ENCODE measurements at places on chromosomes 7 and 10.
A peak's percentile ranks its signal among the peaks of the same experiment; 100 is the strongest.

DNA sequence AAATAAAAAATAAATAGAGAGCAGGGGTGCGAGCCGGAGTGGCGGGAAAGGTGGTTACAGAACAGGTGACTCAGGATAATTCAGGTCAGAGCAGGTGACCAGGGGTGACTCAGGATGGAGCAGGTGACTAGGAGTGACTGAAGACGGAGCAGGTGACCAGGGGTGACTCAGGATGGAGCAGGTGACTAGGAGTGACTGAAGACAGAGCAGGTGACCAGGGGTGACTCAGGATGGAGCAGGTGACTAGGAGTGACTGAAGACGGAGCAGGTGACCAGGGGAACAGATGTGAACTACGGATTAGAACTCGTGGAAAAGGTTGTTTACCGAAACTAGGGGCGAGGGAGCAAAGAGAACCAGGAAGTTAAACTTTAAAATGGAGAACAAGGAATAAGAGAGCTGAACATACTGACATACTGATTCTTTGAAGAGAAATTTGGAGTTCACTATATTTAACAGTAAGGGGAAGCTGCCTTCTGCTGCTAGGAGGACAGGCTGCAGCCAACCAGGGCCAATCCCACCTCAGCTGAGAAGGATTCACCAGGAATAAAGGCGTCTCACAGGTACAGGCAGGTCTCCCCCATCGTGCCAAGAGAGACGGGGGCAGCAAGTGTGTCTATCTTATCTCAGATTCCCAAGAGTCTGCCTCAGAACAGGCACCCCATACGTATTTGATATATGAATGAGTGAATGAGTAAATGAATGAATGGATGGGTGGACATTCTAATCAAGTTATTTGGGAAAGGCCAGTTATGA is 101.3 kb downstream of the CPXM2 start:
- peak; percentile 25 for DNase-seq

DNA sequence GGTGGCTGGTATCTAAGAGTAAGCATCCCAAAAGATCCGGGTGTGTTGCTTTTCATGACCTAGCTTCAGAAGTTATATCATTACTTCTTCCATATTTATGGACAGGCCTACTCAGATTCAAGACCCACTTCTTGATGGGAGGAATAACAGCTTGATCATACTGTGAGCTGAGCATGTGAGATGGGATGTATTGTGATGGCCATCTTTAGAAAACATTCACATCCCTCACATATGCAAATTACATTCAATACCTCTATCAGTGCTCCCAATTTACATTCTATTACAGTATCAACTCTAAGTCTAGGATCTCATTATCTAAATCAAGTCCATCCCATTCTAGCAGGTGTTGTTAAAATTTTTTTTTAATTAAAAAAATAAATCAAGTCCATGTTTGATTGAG is 99.8 kb upstream of the OIT3 start:
- DNase-seq: no peak

GRCh38 chr10:1266033-1266802 is 210.0 kb downstream of the WDR37 start:
- no peak for DNase-seq

DNA sequence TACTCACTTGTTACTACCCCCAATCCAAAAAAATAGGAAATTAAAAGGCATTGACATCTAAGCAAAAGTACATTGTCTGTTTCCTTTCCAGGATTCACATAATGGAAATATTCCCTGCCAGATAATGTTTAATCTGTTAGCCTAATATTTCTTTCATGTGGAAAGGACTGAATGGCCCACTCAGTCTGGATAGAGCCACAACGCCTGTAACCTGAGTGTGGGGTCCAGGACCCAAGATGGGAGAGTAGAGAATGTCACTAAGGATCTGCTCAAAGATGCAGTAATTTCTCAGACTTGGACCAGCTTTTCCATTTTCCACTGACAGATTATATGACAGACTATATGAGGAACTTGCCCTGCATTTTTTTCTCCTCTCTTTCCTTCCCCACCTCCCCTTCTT is 1088.9 kb downstream of the KCNMA1 start:
- no peak for DNase-seq

- no peak for DNase-seq
Observed at GRCh38 chr10:36725581-36726520, 399.5 kb upstream of the ANKRD30A start.

DNA sequence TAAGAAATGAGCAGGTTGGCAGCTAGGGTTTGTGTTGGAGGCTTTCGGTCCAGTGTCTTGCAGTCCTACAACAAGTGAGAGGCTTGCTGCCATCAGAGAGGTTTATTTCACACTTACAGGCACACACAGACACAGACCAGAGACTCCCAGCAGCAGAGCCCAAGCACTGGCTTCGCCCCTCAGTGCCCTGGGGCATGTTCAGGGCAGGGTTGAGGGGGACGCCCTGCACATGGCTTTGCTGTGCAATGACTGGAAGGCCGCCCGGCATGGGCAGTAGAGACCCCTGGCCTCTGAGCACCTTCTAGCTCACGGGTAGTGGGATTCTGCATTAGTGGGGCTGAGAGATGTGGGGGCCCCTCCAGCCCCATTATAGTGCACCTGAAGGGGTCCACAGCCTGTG is 3.8 kb downstream of the SPRN start:
- no peak for DNase-seq

GRCh38 chr10:78777466-78777865 is 291.3 kb upstream of the ZMIZ1 start:
- DNase-seq: no peak

GRCh38 chr10:74439213-74439612 is 288.2 kb downstream of the ADK start:
- no peak for DNase-seq

DNA sequence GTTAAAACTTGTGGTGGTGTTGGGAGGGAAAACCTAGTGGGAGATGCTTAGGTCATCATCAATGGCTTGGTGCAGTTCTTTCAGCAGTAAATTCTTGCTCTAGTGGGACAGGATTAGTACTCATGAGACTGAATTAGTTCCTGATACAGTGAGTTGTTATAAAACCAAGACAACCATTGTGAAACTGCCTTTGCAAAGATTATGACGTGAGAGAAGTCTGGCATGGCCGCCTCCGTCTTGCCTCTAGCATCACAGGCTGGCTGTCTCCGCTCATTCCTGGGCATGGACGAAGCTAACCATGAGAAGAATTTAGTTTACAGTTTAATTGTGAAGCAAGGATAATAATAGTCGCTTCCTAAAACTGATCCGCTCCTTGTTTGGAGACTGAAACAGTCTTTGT is 186.4 kb downstream of the KIF20B start:
- DNase-seq: no peak

All from vagina (tissue), 2 donors.